ENCODE measurements at places on chromosomes 11 and 22.

GRCh38 chr22:22407061-22407460 is 101.5 kb downstream of the ZNF280B start:
- no peak for DNase-seq

DNA sequence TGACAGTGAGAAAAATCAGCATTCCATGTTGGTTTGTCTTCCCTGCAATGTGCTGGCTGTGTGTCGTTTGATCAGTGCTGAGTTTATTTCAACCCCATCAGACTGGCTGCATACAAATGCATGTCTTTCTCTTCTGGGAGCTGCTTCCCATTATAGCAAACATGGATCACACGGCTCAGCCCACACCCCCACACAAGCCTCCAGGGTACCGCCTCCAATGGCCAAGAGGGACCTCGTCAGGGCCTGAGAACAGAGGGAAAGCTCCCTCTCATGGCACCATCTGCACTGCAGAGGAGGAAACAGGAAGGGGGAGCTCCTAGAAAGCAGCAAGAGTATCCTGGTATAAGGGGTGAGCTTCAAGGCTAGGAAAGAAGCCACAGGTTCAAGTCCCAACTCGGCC is 214.2 kb downstream of the LARGE1 start:
- peak; percentile 54 for DNase-seq

DNA sequence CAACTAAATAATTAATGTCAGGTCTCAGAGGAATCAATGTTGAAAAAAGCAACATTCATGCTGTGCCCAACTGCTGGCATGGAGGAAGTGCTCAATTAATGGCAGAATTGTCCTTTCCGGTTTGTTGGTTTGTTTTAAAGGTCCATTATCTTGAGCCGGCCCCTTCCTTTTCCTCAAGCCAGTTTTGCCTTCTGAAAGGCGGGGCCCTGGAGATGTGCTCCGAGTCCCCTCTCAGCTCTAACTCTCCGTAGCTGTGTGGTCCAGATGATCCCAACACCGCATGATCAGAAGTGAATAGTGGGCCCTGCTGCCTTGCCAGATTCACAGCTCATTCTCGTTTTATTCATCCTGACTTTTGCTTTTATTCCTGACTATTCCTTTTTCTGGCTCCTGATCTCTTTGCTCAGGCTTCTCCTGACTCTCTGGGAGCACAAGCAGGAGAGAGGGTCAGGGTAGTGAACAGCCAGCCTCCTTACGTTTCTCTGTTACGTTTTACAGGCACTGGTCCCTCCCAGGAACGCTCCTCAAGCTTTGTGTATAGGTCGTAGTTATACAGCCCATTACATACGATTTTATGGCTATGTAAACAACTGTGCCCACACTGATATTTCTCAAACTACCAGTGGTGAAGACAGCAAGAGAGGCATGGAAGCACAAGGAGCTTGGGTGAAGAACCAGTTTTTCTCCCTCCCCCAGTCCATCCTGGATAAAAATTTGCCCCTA is 265.9 kb downstream of the LARGE1 start:
- no peak for DNase-seq

- no peak for DNase-seq
These were observed 2.2 kb upstream of the DDX10 start for GRCh38 chr11:108662700-108663099.

GRCh38 chr11:11349870-11350337 is 3.1 kb downstream of the CSNK2A3 start:
- DNase-seq, result no peak

DNA sequence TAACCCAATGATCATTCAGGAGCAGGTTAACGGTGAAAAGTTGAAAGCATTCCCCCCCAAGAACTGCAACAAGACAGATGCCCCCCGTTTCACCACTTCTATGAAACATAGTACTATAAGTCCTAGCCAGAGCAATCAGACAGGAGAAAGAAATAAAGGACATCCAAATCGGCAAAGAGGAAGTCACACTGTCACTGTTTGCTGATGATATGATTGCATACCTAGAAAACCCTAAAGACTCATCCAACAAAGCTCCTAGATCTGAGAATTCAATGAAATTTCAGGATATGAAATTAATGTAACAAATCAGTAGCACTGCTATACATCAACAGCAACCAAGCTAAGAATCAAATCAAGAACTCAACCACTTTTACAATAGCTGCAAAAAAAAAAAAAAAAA is 32.8 kb downstream of the PIWIL3 start:
- no peak for DNase-seq

DNA sequence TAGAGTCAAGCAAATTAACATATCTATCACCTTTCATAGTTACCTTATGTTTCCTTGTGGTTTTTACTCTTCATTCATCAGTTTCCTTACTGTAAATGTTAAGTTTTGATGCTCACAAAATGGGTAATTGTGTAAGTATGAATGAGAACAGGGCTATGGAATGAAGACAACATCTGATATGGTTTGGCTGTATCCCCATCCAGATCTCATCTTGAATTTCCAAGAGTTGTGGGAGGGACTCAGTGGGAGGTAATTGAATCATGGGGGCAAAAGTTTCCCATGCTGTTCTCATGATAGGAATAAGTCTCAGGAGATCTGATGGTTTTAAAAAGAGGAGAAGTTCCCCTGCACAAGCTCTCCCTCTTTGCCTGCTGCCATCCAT is 107.6 kb downstream of the CCDC34 start:
- DNase-seq, result no peak

DNA sequence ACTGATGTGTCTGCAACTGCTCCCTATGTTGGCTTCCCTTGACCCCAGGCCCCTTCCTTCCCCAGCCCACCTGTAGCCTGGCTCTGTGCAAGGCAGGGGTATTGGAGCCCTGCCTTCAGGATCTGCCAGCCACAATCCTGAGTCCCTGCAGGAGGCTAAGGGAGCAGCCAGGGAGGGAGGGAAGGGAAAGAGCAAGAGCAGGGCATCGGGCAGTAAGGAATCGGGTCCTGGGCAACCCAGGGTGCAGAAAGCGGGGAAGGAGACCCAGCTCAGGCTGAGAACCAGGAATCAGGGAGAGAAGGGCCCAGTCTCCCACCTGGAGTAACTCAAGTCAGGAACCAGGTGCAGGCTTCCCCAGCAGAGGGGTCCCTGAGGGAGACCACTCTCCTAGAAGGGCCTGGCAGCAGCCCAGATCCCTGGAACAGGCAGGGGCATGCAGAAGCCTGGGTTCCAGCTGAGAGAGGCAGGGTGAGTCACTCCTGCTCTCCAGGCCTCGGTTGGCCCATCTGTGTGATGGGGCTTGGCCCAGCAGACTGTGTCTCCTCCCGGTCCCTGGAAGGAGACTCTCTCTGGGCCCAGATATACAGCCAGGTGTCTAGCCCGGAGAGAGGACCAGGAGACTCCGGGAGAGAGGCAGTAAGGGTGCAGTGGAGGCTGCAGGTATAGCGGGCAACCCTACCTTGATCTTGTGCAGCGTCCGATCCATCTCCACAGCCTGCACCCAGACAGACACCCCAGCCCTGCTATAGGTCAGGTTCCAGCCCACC is 13.4 kb downstream of the STARD10 start:
- no peak for DNase-seq

GRCh38 chr11:1006762-1007161 is 29.8 kb downstream of the MUC6 start:
- DNase-seq, result peak; percentile 48

GRCh38 chr11:126436209-126436755 is 80.8 kb downstream of the ST3GAL4 start:
- DNase-seq, result no peak

DNA sequence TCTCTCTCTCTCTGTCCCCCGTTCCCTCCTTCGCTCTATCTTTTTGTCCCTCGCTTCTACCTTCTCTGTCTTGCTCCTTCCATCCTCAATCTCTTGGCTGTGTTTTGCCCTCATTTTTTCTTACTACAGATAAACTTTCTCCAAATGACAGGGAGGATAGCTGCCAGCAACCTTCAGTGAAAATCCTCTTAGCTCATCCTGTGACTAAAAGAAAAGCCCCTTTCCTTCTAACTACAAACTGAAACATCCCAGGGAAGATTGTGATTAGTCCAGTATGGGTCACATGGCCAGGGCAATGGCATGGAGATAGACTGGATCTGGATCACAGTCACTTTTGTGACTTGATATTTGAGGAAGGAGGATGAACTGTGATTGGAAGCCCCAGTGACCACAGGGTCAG is 10.4 kb downstream of the SPON1 start:
- DNase-seq, result no peak

GRCh38 chr11:45921561-45922424 is 663 bp upstream of the LARGE2 start:
- DNase-seq, result no peak

DNA sequence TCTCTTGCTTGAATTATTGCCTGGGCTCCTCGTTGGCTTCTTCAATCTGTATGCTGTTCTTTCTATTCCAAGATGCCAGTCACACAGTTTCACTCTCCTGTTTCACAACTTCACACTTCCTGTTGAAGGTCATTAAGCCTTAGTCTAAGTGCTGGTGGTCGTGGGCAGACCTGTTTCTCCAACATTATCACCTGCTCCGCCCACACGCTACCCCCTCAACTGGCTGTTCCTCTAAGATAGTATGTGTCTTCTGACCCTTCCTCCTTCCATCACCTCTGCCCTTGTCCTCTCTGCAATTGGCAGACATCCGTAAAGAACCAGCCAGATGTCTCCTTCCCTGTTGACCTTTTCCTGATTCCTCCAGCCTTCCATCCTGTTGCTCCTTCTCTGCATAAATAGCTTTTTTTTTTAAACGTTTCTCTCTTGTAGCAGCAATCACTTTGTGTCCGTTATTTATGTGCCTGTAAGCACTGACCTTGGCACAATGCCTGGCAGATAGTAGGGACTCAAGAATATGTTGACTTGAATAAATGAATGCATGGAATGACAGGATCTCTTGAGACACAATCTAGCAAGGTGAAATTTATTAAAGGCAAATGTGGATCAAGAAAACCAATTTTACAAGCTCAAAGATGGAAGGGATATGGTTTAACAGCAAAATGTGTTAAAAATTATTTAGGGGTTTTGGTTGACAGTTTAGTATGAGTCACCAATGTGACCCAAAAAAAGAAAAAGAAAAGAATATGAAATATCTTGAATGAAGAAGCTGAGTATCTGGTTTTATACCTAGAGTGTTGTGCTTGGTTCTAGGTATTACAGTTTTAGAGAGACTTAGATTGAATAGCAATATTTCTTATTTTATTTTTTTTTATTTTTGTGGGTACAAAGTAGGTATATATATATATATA is 12.6 kb downstream of the DIXDC1 start:
- DNase-seq, result no peak

GRCh38 chr11:17098038-17098437 is 20.6 kb upstream of the RPS13 start:
- no peak for DNase-seq

- no peak for DNase-seq
These were observed 177.7 kb downstream of the SNX19 start for GRCh38 chr11:130738611-130739010.

Measured in Ammon's horn (tissue), 1 donor.